Peyer's patch (tissue), 4 donors: ENCODE measurements at places on chromosomes 1 and 21.
A peak's percentile ranks its signal among the peaks of the same experiment; 100 is the strongest.

- DNase-seq = no peak
Observed at GRCh38 chr1:36475910-36476604, 6.7 kb downstream of the CSF3R start.

- no peak for DNase-seq
Observed at GRCh38 chr1:212178851-212179250, 106.4 kb upstream of the PPP2R5A start.

- DNase-seq = peak; percentile 22
Observed at GRCh38 chr21:32611471-32611997, 643 bp downstream of the CFAP298 start.

GRCh38 chr21:38503583-38503982, 5.3 kb upstream of the ERG start:
- no peak for DNase-seq

DNA sequence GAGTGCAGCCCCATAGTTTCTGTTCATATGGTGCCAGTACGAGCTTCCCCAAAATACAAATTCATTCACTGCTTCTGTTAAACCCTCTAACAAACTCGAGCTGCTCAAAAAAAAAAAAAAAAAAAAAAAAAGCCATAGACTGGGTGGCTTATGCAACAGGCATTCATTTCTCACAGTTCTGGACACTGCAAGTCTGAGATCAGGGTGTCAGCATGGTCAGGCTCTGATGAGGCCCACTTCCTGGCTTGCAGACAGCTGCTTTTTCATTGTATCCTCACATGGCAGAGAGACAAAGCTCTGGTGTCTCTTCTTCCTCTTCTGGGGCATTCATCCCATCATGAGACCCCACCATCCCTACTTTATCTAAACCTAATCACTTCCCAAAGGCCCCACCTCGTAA, 121.6 kb downstream of the PTBP2 start:
- DNase-seq = no peak

DNA sequence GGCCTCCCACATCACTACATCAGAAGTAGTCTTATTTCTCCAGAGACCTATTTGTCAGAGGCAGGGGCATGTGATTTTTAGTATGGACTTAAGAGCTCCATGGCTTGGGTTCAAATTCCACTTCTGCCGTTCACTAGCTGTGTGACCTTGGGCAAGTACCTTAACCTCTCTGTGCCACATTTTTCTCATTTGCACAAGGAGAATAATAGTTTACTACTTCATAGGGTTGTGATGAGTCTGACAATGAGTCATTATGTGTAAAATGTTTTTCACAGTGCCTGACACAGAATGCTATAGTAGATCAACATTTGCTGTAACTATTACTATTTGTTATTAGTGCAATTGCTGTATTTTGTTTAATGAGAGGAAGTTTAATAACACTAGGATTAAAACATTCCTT, 200.6 kb downstream of the PRDM2 start:
- no peak for DNase-seq

DNA sequence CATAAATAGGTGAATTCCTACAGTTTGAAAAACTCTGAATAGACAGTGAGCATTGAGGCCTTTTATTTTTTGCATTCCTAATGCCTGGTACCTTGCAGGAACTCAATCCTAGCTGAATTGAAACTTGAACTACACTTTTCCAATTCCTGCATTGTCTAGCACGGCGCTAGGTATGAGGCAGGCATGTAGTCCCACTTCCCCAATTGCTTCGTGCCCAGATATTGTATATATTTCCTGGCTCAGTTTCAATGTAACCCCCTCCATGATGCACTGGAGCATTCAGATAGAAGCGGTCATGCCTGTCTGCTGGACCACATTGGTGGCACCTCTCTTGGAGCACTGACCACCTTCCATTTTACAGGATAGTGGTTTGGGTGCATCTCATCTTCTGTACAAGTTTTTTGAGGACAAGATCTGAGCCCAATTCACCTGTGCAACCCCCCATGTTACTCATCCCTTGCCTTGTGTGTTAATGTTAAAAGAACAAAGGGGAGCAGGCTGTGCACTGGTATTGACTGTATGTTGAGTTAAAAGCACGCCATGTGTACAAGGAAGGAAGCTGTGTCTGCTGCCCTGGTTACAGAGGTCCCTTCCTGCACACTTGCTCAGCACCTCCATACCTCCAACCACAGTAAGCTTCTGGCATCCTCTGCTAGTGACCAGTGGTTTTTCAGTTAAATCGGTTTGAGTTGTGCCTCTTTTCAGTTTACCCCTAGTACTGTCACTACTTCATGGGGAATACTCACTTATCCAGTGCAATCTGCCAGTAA, 10.0 kb upstream of the RAB7B start:
- no peak for DNase-seq

DNA sequence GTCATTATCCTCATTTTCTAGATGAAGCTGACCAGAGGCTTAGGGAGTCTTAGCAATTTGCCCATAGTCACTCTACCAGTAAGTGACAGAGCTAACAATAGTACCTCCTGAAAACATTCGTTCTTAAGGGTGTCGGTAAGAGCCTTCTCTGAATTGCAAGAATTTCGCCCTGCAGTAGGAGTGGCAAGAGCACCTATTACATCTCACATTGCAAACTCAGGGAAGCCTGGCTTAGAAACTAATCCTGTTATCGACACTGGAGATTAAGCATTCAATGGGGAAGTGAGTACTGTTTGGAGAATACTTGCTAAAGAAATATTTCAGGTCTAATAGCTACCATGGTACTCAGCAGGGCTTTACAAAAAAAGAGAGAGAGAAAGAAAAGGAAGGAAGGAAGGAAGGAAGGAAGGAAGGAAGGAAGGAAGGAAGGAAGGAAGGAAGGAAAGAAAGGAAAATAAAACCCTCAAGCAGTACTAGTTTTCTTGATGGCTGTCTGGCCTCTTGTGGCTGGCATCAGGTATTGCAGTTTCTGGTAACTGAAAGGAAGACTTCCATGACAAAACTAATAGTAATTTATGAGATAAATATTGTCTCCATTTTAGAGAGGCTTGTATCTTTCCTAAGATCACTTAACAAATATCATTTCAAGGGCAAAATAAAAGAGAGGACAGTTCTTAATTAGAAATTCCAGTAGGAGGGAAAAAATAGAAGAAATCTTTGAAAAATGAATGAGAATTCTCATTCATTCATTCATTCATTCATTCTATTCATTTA, 10.4 kb downstream of the C1orf226 start:
- no peak for DNase-seq

GRCh38 chr1:232417636-232418248, 212.2 kb downstream of the SIPA1L2 start:
- no peak for DNase-seq

GRCh38 chr1:156012051-156012817, 8.5 kb downstream of the SSR2 start:
- no peak for DNase-seq

DNA sequence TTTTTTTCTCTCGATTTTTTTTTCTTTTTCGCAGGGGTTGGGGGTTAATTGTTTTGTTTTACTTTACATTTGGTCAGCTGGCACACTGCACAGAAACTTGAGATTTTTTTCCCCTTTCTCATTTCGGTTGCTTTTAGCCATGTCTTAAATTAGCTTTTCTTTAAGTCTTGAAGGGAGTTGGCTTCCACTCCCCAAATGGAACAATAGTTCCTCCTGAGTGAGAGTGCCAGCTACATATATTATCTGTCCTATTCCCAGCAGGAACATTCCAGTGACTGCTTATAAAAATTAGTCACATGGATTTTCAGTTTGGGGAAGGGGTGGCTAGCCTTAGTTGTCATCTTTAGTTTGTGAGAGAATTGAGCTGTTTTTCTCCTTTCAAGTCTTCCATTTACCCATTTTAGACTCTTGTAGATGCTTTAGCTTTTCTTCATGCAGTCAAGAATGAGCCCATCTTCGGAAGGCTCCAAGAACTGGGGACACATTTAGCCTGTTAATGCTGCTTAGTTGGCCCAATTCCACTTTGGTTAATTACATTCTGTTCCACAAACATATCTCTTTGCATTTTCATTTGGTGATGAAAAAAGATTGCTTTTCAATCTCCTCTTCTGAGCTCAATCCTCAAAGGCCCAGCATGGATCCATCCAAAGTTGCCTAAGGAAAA, 510.1 kb upstream of the CXADR start:
- no peak for DNase-seq

GRCh38 chr21:13368200-13368599, 241.4 kb upstream of the POTED start:
- no peak for DNase-seq

DNA sequence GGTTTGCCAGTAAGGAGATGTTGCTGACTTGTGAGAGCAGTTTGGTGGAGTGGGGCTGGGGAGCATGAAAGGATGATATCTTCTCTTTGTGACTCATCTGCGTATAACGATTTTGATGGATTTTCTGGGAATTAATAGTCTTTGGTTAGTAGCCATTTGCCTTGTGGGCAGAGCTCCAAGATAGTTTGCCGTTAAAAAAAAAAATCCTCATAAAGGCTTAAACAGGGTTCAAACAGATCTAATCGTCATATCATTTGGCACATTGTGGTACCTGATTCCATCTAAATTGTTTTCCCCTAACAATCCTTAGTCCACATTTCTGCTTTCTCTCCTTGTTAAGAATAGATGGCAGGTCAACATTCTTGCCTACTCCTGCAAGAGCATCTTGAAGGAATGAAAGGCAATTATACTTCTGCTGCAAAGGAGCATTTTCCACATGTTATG, 168.0 kb downstream of the PPP1R12B start:
- no peak for DNase-seq

DNA sequence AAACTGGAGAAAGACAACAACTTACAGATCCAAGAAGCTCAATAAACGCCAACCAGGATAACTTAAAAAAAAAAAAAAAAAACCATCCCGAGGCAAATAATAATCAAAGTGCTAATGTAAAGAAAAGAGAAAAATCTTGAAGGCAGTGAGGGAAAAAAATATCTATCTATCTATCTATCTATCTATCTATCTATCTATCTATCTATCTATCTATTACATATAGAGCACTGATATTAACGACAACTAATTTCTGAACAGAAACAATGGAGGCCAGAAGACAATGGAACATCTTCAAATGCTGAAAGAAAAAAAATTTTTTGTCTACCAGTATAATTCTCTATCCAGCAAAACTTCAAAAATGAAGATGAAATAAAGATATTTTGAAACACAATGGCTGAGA, 18.0 kb downstream of the PACC1 start:
- no peak for DNase-seq

DNA sequence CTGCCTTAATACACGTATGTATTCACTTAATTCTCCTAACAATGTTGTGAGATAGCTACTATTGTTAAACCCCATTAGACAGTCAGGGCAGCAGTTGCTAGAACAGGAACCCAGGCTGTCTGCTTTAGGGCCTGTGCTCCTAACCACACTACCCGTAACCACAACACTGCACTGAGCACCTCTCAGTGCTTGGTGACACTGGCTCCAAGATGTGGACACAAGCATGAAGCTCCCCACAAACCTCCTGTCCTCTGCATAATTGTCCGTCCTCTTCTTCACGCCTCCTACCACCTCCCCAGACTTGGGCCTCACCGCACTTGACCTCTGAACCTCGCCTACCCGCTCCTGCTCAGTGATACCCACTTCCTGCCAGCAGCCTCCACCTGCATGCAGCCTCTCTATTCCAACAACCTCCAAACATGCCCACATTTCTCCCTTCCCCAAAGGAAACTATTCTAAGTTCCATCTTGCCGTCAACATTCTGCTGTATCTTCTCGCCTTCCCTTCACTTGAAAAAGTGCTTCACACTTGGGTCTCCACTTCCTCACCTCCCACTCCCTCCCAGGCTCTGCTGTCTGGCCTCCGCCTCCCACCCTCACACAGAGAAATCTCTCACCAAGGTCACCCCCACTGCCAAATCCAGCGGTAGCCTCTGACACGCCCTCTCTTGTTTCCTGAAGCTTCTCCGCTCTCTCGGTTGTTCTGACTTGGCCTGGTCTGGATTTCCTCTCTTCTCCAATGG, 14.6 kb upstream of the AHDC1 start:
- DNase-seq = no peak

DNA sequence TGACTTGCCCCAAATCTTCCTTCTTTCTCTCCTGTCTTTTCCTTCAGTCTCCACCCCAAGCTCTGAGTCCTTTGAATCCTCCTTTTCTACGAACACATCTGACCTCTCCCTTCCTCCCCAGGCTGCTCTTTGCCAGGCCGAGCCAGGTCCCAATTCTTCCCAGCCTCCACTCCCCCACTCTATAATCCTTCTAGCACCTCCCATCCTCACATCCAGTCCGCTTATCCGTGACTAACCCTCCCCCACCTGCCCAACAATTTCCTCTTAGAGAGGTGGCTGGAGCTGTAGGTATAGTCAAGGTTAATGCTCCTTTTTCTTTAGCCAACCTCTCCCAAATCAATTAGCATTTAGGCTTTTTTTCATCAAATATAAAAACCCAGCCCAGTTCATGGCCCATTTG, 9.5 kb upstream of the HPDL start:
- DNase-seq = no peak

DNA sequence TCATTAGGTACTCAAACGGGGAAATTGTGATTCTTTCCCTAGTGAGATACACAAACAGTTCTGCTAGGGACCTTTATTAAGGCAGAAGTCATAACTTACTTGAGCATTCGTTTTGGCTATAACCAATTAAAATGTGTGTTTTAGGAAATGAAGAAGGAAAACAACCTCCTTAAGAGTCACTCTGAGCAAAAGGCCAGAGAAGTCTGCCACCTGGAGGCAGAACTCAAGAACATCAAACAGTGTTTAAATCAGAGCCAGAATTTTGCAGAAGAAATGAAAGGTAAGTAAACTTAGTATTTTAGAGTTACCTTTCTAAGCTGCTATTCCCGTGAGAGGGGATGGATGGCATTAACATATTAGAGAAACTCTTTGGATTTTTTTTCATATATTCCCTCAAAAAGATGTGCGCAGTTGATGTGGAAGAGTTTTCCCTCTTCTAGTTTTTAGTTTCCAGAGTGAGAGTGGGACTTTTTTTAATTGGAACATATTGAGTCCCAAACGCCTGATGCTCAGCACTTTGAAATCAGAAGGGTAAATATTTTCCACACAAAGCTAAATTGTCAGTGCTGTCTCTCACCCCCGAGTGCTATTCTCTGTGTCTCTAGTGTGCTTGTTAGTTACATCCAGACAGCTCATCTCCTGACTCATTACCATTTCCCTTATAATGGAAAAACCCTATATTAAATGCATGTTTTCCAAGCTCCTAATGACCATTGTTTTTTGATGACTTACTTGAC, 34.9 kb downstream of the CENPF start:
- no peak for DNase-seq

DNA sequence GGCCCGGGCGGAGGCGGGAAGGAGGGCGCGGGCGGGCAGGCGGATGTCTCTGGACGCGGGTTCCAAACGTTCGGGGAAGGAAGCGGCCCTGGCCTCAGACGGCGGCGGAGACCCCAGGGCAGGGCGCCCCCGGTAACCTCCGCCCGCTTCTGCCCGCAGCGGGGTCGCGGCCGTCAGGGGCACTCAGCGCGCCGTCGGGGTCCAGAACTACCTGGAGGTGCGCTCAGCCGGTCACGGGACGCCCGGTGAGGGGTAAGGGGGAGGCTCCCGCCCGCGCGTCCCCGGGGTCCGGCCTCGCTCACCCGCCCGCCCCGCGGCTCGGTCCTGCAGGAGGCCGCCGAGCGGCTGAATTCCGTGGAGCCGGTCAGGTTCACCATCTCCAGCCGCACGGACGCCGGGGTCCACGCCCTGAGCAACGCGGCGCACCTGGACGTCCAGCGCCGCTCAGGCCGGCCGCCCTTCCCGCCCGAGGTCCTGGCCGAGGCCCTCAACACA, 406 bp downstream of the PUSL1 start:
- no peak for DNase-seq
